Activated naive CD8-positive, alpha-beta T cell treated with anti-CD3 and anti-CD28 coated beads, Interleukin-2, amount 10 ng/mL, durations not matched to agents 7 days and 5 days (primary cell): ENCODE measurements at places on chromosomes 7 and 10. TPM values are rescaled to one million over a fixed set of nuclear protein-coding genes. Genes with fewer than 3 reads are reported as not detected.

MNX1 gene
- total RNA-seq = not detected

DNA sequence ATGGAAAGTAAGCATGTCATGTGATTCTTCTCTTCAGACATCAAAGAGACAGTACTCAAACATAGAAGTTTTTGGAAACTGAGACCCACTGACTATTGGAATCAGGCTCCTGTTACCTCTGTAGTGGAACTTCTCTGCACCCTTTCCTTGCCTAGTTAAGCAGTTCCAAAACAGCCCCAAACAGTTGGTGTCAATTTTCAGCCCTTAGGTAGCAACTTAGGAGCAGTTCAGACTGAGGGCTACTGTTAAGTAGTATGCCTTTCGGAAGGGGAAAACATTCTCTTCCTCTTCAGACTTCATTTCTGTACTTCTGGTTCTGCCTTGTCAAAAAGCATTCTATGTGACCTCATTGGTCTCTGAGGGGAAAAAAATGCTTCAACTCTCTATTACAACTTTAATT, 85.7 kb downstream of the ZNF277 start:
- H3K4me1 ChIP-seq = peaks cover 2% of the 10 kb centered on the region
- no peak overlapping the region for H3K27ac ChIP-seq
- H3K4me3 ChIP-seq = no peak overlapping the region
- H3K27me3 ChIP-seq = no peaks in the 10 kb centered on the region
- DNase-seq = no peak
- peaks cover 5% of the 10 kb centered on the region for H3K36me3 ChIP-seq

GRCh38 chr10:12193193-12193592, 2.5 kb downstream of the NUDT5 start:
- no peak for DNase-seq
- no peaks in the 10 kb centered on the region for H3K27me3 ChIP-seq
- H3K36me3 ChIP-seq = peaks cover 11% of the 10 kb centered on the region
- peak overlapping the region; percentile 57 for H3K27ac ChIP-seq
- H3K4me1 ChIP-seq = peaks cover 32% of the 10 kb centered on the region

- H3K27me3 ChIP-seq = no peaks in the 10 kb centered on the region
- no peak for DNase-seq
- H3K27ac ChIP-seq = no peak overlapping the region
- H3K4me1 ChIP-seq = peaks cover 3% of the 10 kb centered on the region
Measured at GRCh38 chr7:33201821-33202220, 72.5 kb downstream of the BBS9 start.
